ENCODE measurements at places on chromosomes 2 and 18. TPM values are rescaled to one million over a fixed set of nuclear protein-coding genes. Genes with fewer than 3 reads are reported as not detected.

- no peak overlapping the region for H3K4me3 ChIP-seq
- no peaks in the 10 kb centered on the region for H3K4me1 ChIP-seq
- no peak for DNase-seq
- H3K27me3 ChIP-seq, result no peaks in the 10 kb centered on the region
These were observed 122.9 kb downstream of the MRO start for GRCh38 chr18:50696929-50697328.

DNA sequence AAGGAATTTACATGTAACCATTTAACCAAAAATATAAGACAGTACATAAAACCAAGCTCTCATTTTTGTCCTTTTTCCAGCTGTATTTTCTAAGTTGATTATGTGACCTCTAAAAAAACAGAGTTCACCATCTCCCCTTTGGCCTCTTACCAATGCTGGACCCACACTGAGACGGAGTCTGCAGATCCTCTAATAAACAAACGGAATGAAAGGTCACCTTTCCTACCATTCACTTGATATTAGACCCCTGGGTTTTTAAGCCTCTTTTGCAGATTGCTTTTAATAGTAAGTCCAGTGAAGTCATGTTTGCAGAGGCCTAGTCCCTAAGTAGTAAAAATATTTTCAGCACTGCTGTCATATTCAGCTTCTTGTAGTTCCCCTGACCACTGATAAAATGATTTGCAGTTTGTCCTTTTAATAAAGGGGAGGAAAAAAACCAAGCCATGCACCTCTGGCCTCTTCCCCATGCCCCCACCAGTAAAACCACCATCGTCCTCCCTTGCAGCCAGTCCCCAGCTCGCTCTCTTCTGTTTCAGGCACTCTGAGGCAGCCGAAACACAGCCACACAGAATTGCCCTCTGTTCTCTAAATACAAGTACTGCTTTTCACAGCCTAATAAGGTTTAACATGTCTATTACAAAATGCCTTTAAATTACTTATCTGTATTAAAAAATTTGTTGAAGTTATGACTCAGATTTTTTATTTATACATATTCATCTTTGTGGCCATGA is 427.5 kb downstream of the PARD3B start:
- H3K27ac ChIP-seq, result no peak overlapping the region
- DNase-seq, result no peak
- H3K4me1 ChIP-seq, result no peaks in the 10 kb centered on the region
- no peaks in the 10 kb centered on the region for H3K27me3 ChIP-seq
- no peak overlapping the region for H3K4me3 ChIP-seq

- H3K27me3 ChIP-seq, result no peaks in the 10 kb centered on the region
- no peaks in the 10 kb centered on the region for H3K36me3 ChIP-seq
- no peak overlapping the region for H3K27ac ChIP-seq
- H3K4me3 ChIP-seq, result no peak overlapping the region
- DNase-seq, result no peak
- H3K4me1 ChIP-seq, result no peaks in the 10 kb centered on the region
These were observed 55.4 kb upstream of the UPP2 start for GRCh38 chr2:158046121-158046880.

GRCh38 chr2:2831633-2832032 is 500.6 kb upstream of the MYT1L start:
- no peaks in the 10 kb centered on the region for H3K4me1 ChIP-seq
- H3K27ac ChIP-seq, result no peak overlapping the region
- no peaks in the 10 kb centered on the region for H3K27me3 ChIP-seq
- no peak overlapping the region for H3K4me3 ChIP-seq
- H3K36me3 ChIP-seq, result no peaks in the 10 kb centered on the region
- DNase-seq, result no peak

- H3K27me3 ChIP-seq, result no peaks in the 10 kb centered on the region
- H3K36me3 ChIP-seq, result no peaks in the 10 kb centered on the region
- H3K27ac ChIP-seq, result no peak overlapping the region
- H3K4me3 ChIP-seq, result no peak overlapping the region
- no peaks in the 10 kb centered on the region for H3K4me1 ChIP-seq
These were observed 101.2 kb downstream of the ZNF236 start for GRCh38 chr18:76923485-76924085.

GRCh38 chr18:2707551-2708168 is 52.1 kb downstream of the SMCHD1 start:
- no peaks in the 10 kb centered on the region for H3K4me1 ChIP-seq
- H3K27me3 ChIP-seq, result no peaks in the 10 kb centered on the region
- no peak overlapping the region for H3K4me3 ChIP-seq
- no peak for DNase-seq
- no peaks in the 10 kb centered on the region for H3K36me3 ChIP-seq

- H3K27me3 ChIP-seq, result no peaks in the 10 kb centered on the region
- no peak for DNase-seq
- H3K36me3 ChIP-seq, result no peaks in the 10 kb centered on the region
- H3K4me3 ChIP-seq, result no peak overlapping the region
- no peaks in the 10 kb centered on the region for H3K4me1 ChIP-seq
These were observed 72.3 kb downstream of the ABCA12 start for GRCh38 chr2:215066124-215066523.

GRCh38 chr2:161122772-161123530 is 37.3 kb upstream of the TANK start:
- H3K36me3 ChIP-seq, result no peaks in the 10 kb centered on the region
- H3K4me3 ChIP-seq, result no peak overlapping the region
- H3K4me1 ChIP-seq, result peaks cover 18% of the 10 kb centered on the region
- DNase-seq, result peak; percentile 39

DNA sequence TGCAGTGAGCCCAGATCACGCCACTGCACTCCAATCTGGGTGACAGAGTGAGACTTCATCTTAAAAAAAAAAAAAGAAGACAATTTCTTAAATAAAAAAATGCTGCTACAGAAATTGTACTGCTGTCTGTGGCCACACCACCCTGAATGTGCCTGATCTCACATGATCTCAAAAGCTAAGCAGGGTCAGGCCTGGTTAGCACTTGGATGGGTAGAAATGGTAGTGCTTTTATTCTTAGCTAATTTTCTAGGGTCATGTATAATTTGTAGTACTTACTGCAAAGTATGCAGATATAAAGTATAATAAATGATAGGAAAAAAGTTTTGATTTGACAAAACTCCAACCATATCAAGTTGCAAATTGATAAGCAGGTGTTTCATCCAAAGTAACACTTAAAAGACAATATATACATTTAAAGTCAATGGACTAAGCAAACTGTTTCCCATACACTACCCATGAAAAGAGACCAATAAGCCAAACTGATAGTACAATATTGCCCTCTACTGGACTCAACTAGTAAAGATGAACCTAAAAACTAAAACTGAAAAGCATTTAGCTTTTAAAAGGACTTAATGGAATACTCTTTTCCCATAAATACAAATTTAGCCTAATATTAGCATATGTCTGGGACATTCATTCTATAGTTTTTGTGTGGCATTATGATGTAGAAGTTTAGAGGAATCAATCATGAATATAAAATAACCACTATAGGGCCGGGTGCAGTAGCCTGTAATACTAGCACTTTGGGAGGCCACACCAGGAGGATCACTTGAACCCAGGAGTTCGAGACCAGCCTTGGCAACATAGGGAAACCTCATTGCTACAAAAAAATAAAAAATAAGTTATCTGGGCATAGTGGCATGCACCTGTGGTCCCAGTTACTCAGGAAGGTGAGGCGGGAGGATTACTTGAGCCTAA is 18.6 kb upstream of the PEX13 start:
- H3K4me1 ChIP-seq, result no peaks in the 10 kb centered on the region
- no peak overlapping the region for H3K27ac ChIP-seq
- H3K4me3 ChIP-seq, result no peak overlapping the region
- H3K27me3 ChIP-seq, result no peaks in the 10 kb centered on the region
- no peak for DNase-seq
- no peaks in the 10 kb centered on the region for H3K36me3 ChIP-seq

- DNase-seq, result no peak
- no peaks in the 10 kb centered on the region for H3K4me1 ChIP-seq
- H3K27me3 ChIP-seq, result no peaks in the 10 kb centered on the region
- H3K36me3 ChIP-seq, result no peaks in the 10 kb centered on the region
- H3K27ac ChIP-seq, result no peak overlapping the region
- H3K4me3 ChIP-seq, result no peak overlapping the region
These were observed 215.3 kb downstream of the RND3 start for GRCh38 chr2:150271952-150272802.

DNA sequence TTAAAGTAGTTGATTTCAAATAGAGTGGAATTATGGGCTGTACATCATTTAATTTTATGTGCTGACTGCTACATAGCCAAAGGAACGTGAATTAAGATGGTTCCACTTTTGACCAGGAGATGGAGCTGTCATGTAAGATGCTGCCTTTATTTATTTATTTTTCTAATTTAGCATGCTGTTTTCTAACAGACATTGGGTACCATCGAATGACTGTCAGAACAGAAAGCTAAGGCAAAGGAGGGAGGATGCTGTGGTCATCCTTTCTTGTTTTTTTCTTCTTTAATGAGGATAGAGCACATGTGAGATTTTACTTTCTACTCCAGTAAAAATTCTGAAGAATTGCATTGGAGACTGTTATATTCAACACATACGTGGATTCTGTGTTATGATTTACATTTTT is at the start of gene SCN2A:
Gene SCN2A, plus strand, starts transcription at position 185 of the 400 bp plus-strand sequence. CDS start 56,410 bp downstream, outside the sequence.
- no peaks in the 10 kb centered on the region for H3K36me3 ChIP-seq
- H3K4me1 ChIP-seq, result no peaks in the 10 kb centered on the region
- no peak within 1 kb of the TSS for H3K4me3 ChIP-seq
- no peak within 1 kb of the TSS for H3K27ac ChIP-seq
- no peaks in the 10 kb centered on the region for H3K27me3 ChIP-seq
- DNase-seq, result no peak

DNA sequence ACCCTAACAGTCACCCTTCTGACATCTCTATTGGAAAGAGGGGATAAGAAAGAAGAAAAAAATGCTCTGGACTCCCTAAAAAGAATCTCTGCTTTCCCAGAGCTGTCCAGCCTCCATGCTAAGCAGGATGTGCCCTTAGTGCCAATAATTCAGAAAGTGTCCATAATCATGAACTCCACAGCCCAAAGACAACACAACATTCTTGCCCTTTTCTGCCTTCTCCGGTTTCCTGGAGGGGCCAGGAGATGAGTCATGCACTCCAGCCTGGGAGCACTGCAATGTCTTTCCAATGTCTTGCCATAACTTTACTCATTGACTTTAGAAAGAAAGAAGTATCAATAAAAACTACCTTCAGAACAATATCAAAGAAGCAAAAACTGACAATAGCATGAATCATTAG is 44.0 kb downstream of the KLF7 start:
- peaks cover 23% of the 10 kb centered on the region for H3K4me1 ChIP-seq
- no peaks in the 10 kb centered on the region for H3K27me3 ChIP-seq
- no peaks in the 10 kb centered on the region for H3K36me3 ChIP-seq
- DNase-seq, result no peak
- H3K4me3 ChIP-seq, result no peak overlapping the region

DNA sequence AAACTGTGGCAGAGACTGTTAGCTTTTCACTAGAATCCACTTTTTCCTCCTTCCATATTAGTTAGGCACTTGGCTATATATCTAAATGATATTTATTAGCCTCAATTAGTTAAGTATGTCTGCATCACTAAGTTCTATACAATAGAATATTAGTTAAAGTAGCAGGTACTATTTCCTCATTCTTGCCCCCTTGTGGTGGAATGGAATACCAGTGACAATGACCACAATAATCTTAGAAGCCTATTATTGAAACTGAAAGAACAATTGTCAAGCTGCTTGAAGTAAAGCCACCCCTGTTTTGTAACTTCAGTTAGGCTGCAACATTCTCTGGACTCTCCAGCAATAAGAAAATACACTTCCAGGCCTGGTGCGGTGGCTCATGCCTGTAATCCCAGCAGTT is 476.3 kb upstream of the VWC2L start:
- H3K4me3 ChIP-seq, result no peak overlapping the region
- H3K4me1 ChIP-seq, result no peaks in the 10 kb centered on the region
- H3K27me3 ChIP-seq, result no peaks in the 10 kb centered on the region
- no peak overlapping the region for H3K27ac ChIP-seq
- no peaks in the 10 kb centered on the region for H3K36me3 ChIP-seq
- DNase-seq, result no peak

Gene CXCR2
- not detected for total RNA-seq

Gene MBOAT2
- total RNA-seq, result 83.0 TPM

Gene MYCN
- total RNA-seq, result 1.3 TPM

Gene MALL
- total RNA-seq, result 0.59 TPM

Gene LAMA1
- total RNA-seq, result 2.3 TPM

Measured in uterus (tissue), 4 donors.